ENCODE measurements at places on chromosomes 7 and 10.
A peak's percentile ranks its signal among the peaks of the same experiment; 100 is the strongest.

DNA sequence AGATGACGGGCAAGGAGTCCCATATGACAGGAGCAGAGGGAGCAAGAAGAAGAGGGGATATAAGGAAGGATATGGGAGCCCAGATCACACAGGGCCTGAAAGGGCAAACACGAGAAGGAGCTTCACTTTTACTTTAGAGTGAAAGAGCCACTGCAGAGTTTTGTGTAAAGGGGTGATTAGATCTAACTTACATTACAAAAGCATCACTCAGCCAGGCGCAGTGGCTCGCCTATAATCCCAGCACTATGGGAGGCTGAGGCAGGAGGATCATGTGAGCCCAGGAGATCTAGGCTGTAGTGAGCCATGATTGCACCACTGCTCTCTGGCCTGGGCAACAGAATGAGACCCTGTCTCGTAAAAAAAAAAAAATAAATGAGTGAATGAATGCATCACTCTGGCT lies 91.1 kb downstream of the MPP7 start:
- peak; percentile 9 for DNase-seq

- DNase-seq, result no peak
Observed at GRCh38 chr7:128591705-128592104, 80.4 kb upstream of the GARIN1A start.

DNA sequence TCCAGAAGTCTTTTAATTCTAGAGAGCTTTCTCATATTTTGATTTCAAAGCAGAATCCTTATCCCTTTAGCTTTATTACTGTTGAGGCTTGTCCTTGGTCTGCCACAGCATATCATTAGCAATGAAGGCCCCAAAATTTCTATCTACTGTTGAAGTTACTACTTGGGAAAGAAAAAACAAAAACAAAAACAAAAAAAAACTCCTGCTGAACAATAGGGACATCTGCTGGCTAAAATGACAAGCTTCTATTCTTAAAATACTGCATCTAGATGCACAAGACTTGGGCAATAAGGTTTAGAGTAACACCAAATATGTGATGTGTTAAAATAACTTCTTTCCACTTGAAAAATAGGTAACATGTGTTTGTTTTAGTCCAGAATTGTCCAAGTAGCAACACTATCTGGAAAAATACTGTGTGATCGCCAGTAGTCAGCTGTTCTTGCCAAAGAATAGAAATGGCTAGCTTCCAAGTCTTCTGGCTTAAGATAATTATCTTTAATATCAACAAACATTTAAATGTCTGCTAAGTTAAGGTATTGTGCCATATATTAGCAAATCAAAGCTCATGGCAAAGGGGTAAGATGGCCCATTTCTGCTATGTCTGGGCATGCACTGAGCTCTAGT lies 3.8 kb upstream of the DMTF1 start:
- DNase-seq, result no peak

- DNase-seq, result peak; percentile 40
Observed at GRCh38 chr7:29345590-29345989, 151.0 kb downstream of the CHN2 start.

GRCh38 chr10:69496352-69497230 lies 45.3 kb downstream of the TSPAN15 start:
- no peak for DNase-seq

DNA sequence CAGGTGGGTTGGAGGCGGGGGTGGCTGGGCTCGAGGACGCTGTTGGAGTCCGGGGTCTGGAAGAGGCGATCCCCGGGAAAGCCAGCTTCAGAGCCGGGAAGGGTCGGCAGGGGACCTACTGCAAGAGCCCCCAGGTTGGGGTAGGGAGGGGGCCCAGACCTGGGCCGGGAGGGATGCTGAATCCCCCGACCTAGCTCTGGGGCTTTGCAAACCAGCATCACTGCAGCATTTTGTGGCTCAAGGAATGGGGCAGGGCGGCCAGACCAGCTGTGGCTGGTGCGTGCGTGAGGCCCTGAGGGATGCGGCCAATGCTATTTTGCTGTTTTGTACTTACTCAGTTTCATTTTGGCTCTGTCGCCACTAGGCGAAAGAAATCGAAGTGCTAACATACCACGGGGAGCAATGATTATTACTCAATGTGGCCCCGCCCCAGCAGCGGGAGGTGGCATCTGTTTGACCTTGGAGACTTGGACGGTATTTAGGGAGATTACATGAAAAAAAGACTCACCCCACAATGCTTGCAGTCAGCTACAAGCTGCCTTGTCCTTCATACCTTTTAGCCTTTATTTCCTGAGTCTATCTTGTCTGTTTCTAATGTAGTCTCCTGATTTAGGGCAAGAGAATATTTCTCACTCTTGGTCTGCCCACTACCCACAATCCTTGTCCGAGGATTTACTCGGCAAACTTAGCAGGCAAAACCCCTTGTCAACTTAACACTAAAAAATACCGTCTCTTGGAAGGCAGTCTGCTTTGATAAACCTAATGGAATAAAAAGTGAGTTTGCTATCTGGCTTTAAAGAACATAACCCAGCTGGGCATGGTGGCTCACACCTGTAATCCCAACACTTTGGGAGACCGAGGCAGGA lies 16.2 kb downstream of the HSPB1 start:
- DNase-seq, result peak; percentile 69

- no peak for DNase-seq
Observed at GRCh38 chr10:78627254-78627795, 441.4 kb upstream of the ZMIZ1 start.

DNA sequence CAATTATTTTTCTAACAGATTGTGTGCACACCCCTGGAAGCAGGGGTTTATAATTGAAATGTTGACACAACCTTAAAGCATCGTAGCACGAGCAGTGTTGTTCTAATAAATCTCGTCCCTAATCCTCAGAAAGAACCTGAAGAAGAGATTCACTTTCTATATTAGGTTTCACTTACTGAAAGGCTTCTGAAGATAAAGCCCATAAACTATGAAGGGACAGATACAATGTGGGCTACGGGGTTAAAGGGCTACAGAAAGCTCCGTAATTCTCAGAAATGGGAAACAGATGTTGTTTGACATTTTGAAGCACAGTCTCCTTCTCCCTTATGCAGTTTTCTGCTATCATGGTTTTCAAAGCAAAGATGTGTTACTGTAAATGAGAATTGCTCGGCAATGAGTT lies 479.6 kb downstream of the GATA3 start:
- no peak for DNase-seq

DNA sequence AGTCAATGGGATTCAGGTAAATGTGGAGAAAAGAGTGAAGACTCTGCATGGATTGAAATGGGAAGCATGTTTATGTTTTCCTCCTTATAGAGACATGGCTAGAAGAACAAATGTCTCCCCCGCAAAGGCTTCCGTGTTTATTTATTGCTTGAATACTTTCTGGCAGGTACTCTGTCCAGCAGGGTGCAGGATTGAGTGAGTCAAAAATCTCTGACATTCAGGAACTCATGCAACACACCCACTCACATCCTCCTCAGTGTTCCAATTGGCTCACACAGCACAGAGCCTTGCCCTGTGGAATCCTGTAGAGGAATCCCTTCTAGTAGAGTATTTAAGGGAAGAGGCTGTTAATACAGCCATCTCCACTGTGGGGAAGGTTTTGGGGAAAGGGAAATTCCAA lies 290.3 kb upstream of the VWC2 start:
- DNase-seq, result peak; percentile 13

DNA sequence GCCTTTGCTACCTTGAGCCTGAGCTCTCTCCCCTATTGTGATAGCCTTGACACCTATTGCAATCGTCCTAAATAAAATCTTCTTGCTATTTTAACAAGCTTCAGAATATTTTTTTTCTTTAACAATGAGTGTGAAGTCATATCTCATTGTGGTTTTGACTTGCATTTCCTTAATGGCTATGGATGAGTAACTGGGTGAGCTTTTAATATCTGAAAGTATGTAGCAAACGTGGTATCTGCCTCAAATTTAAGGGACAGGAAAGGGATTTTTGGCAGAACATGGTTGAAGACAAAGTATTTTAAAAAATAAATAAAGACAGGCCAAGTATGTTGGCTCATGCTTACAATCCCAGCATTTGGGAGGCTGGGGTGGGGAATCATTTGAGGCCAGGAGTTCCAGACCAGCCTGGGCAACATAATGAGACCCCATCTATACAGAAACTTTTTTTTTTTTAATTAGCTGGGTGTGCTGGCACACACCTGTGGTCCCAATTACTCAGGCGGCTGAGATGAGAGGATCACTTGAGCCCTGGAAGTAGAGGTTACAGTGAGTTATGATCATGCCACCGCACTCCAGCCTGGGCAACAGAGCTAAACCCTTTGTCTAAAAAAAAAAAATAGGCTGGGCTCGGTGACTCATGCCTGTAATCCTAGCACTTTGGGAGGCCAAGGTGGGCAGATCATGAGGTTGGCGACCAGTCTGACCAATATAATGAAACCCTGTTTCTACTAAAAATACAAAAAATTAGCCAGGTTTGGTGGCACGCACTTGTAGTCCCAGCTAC lies 319.3 kb upstream of the NRP1 start:
- DNase-seq, result no peak

GRCh38 chr10:63646491-63646890 lies 125.3 kb downstream of the REEP3 start:
- DNase-seq, result no peak

GRCh38 chr7:1777122-1777521 lies 107.0 kb downstream of the ELFN1 start:
- DNase-seq, result no peak

DNA sequence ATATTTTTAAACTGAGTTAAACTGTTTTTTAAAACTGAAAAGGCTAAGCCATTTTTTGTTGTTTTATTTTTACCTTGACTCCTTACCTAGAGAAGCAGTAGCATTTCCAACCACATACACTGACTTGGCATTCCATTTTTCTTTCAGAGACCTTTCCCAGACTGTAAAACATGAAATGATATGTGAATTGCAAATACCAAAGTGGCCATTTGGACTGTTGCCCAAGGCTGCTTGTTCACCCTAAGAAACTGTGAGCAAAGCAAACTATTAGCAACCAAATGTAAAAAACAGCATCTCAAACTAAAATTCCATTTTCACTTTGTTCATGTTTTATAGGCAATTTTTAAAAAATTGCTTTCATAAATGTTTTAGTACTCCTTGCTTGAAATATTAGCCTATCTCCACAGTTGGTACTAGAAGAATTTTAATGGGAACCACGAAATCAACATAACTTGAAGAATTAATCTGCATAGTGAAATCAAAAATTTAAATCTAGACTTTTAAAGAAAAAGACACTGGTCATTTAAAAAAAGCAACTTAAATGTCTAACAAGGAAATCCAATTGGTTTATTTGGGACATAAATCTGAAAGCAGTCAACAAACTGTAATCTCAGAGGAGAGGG lies 10.8 kb downstream of the UROS start:
- DNase-seq, result no peak

DNA sequence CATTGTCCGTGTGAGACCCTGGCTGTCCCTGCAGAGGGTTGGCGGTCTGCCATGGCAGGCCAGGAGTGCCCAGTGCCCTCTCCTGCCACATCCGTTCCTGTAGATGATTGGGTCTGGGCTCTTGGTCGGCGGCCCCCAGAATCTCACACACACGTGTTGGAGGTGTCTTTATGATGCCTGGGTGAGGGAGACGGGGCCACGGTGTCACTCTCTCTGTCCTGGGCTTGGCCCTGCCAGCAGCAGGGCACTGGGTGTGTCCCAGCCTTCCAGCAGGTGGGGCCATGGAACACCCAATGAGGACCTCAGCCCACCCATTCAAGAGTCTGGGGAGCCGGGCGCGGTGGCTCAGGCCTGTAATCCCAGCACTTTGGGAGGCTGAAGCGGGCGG lies 30.2 kb downstream of the UNC5B start:
- DNase-seq, result no peak

GRCh38 chr10:48523212-48523819 lies 81.6 kb downstream of the ARHGAP22 start:
- DNase-seq, result peak; percentile 70

DNA sequence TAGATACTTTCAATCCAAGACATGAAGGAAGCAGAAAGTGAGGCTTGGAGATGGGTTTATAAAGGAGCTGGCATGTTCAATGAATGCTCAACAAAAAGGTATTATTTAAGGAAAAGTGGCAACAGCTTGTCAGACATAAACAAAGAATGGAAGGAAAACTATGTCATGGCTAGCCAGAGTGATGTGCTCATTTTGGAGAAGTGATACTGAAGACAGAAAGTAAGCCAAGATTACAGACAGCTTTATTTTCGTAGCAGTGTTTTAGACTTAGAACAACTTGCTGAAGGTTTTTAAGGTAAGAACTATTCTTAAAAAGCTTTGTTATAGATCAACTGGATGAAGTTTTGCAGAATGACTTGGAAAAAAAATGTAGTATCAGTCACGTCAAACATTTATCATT lies 160.5 kb upstream of the FERD3L start:
- no peak for DNase-seq

- DNase-seq, result peak; percentile 53
Observed at GRCh38 chr10:51892965-51893658, 193.7 kb upstream of the CSTF2T start.

GRCh38 chr10:121064491-121064890 lies 213.3 kb downstream of the WDR11 start:
- no peak for DNase-seq

GRCh38 chr7:6718124-6718523 lies 11.4 kb upstream of the ZNF12 start:
- peak; percentile 30 for DNase-seq

GRCh38 chr7:90701771-90702170 lies 105.7 kb downstream of the CDK14 start:
- DNase-seq, result peak; percentile 47

DNA sequence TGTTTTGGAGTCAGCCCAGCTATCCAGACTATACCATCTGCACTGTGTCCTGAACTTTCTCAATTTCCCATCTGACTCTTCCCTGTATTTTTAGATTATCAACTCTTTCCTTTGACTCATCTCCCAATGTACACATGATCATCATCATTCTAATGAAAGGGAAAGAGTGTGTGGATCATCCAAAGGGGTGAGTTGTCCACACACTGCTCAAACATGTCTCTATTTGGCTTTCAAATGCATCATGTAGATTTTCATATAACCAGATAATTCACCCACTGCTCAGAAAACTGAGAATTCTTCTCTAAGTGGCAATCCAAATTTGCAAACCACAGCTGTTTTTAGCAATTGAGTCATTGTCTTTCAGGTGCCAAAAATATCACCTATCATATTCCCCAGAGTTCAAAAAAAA lies 190.2 kb upstream of the HPS1 start:
- no peak for DNase-seq

DNA sequence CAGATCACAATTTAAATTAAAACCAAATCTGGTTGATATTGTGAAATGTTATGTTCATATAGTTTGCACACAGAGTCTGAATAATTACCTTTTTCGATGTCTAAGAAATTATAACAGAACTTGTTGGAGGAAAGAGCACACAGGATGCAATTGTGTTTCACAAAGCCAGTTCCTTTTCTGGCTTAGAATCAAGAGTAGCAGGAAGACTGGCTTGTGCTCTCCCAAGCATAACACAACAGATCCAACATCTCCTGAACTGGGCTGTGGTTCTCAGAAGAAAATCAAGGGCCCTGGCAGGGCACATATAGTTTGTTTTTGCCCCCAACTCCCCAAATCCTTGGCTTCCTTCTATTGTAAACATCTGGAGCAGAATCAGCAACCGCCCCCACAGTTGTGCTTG lies 62.7 kb downstream of the LRRC4 start:
- no peak for DNase-seq

- DNase-seq, result no peak
Observed at GRCh38 chr10:124150807-124151417, 57.5 kb upstream of the CHST15 start.

GRCh38 chr7:27579565-27579964 lies 83.1 kb downstream of the HIBADH start:
- DNase-seq, result no peak

- DNase-seq, result no peak
Observed at GRCh38 chr7:159083001-159083697, 61.5 kb downstream of the VIPR2 start.

- no peak for DNase-seq
Observed at GRCh38 chr7:1446620-1447032, 12.6 kb downstream of the MICALL2 start.

- no peak for DNase-seq
Observed at GRCh38 chr10:23051855-23052331, 43.5 kb upstream of the MSRB2 start.
